HAP-1 (cell line): ENCODE measurements at places on chromosomes 11 and 22.
A peak's percentile ranks its signal among the peaks of the same experiment; 100 is the strongest.

DNA sequence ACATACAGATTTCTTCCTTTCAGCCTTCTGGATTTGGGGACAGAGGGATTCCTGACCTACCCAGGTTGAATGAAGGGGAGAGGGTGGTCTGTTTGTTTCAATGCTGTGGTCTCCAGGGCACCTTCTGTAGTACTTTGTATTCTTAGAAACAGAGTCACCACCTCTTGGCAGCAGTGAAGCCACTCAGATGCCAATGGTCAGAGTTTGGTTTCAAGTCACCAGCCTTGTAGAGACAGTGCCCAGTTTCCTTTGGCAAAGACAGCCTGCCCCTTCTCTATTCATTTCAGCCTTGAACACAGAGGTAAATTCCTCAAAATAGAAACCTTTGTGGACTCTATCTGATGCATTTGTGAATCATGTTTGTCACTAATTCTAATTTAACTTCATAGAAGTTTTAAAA, 111.7 kb upstream of the RASSF10 start:
- DNase-seq, result no peak

DNA sequence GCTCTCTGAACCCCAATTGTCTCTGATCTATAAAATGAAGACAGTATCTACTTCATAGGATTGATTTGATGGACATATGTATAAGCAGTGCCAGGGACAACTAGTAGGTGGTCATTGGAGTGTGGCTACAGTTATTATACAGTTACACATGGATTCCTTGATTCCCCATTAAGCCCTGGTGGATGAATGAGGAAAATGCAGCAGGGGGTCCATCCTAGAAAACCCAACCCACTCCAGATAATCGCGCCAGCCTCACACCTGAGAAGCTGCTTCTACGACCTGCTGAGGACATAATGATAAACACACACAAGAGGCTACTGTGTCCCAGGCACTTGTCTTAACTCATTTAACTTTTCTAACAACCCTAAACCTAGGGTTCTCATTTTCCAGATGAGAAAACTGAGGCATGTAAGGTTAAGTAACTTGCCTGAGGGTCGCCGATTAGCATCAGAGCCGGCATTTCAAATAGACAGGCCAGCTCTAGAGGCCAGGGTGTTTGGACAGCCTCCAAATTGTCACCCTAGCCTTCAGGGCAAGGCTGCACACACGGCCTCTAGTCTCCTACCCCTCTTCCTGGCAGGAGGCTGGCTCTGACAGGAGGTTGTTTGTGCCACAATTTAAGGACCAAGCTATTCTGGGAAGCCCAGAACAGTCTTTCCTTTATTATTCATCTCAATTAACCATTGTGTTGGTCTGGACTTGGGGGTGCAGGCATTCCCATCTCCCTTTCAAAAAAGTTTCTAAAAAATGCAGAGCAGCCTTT, 3.8 kb upstream of the C11orf91 start:
- DNase-seq, result no peak

DNA sequence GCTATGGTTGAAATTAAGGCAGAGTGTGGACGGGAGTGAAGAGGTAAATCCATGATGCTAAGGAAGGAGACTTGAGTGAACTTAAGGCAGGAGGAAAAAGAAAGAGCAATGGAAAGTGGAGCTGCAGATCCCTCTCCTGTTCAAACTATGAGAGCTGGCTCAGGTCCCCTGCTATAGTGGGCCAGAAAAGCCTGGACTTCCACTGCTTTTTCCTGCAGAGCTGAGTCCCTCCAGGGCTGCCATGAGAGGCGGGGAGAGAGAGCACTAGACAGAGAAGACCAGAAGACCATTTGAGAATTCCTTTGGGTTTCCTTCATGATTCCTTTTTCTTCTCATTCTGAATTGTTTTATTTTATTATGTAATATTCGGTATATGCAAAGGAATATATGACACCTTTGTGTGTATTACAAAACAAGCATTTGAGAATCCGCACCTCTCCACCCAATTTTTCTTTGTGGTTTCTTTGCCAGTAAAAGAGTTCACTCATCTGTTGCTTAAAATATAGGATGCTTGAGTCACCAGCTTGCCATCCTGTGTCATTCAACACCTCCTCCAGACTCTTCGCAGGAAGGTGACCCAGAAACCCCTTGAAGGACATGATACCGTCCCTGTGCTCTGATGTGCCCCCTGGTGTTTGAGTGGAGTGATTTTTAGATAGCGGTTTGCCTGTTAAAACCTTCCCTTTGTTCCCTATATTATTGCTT, 24.4 kb downstream of the SREBF2 start:
- DNase-seq, result peak; percentile 78

DNA sequence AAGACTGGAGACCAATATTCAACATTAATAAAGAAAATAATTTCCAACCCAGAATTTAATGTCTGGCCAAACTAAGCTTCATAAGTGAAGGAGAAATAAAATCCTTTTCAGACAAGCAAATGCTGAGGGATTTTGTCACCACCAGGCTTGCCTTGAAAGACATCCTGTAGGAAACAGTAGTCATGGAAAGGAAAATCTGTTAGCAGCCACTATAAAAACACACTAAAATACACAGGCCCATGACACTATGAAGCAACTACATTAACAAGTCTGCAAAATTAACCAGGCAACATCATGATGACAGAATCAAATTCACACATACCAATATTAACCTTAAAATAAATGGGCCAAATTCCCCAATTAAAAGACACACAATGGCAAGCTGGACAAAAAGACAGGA, 2.4 kb upstream of the CASP4 start:
- no peak for DNase-seq

GRCh38 chr22:44758344-44758973, 6.1 kb downstream of the ARHGAP8 start:
- DNase-seq, result no peak
